ENCODE measurements at places on chromosomes 6 and 20.

DNA sequence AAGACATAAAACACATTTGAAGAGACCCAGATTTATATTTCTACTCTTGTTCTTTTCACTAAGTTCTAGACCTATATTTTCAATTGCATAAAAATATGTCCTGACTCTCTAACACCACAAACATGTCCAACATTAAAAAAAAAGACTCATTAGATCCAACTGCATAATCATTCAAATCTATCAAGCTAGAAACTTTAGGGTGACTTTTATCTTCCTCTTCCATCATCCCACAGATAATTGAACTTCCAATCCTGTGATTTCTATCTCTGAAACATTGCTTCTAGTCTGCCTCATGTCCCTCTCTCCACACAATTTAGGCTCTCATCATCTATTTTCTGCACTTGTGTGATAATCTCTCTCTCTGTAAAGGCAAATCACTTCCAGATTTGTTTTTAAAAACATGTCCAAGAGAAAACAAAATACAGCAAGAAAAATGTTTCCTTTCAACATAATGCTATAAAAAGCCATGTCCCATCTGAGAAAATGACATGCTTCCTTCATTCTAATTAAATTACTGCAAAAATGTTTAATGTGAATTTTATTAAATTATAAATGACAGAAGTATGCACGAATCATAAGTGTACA lies 615.9 kb downstream of the RNF144B start:
- DNase-seq: no peak

GRCh38 chr6:159686703-159687102 lies 6.3 kb downstream of the SOD2 start:
- no peak for DNase-seq

DNA sequence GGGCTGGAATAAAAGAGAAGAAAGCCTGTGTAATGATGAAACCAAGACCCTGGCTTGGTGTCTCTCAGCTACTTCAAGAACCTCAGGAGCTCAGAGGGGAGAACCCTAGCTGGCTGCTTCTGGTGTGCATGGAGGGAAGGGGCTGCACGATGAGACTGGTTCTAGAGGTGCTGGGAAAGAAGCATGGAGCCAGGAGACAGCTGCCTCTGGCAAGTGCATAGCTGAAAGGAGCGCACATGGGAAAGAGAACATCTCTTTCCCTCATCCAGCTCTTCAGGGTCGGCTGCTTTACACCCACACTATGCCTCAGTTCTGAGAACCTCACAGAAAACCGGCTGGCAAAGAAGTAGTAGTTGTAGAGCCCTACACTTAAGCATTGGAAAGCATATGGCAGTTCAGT lies 139.5 kb downstream of the QKI start:
- DNase-seq: no peak

GRCh38 chr6:137699031-137699683 lies 167.9 kb upstream of the TNFAIP3 start:
- no peak for DNase-seq

DNA sequence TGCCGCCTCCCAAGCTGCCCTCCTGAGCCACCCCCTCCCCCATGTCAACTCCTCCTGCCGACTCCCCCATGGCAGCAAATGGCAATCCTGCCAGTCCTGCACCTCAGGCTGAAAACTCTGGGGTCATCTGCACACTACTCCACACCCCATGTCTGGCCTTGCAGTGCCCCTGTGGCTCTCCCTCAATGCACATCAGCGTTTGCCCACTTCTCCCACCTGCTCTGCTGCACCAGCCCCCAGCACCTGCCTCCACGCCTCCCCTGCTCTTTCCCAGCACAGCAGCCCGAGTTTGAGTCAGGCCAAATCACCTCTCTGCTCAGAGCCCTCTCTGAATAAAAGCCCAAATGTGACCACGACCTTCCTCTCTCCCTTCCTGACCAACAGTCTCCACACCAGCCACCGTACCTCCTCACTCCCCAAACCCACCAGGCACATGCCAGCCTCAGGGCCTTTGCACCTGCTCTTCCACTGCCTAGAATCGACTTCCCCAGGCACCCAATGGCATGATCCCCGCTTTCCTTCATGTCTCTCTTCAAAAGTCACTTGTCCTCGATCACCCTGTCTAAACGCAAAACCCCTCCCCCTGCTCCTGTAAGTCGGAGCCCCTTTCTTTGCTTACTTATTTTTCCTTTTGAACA lies 4.3 kb downstream of the PXDC1 start:
- no peak for DNase-seq

GRCh38 chr6:44064089-44064947 lies 62.9 kb downstream of the MRPL14 start:
- DNase-seq: peak; percentile 89

DNA sequence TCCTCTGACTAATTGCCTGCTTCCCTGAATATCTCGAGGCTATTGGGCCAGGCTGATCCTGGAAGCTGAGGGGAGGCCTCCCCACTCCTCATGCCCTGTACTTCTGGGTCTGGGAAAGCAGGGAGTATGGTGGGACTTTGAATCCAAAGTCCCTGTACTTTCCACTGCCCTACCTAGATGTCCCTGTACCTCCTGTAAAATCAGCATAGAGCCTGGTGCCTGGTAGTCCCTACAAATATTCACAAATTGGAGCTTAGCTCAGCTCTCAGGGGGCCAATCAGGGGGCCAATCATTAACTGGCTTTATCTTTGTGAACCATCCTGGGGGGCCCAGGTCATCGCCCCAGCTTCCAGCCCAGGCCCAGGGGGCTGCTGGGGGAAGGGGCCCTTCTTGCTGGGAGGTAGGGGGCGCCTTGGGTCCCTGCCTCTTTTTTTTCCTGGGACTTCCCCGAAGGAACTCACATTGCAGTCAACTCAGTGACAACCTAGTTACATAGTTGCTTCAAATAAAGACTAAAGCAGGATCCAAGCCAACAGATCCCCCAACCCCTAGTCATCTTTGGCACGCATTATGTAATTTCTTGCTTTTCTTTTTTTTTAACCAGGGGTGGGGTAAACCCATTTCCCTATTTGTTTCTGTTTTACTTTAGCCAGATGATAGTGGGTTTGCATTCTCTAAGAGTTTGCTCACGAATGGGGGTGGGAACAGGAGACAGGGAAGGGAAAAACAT lies 6.9 kb upstream of the VEGFA start:
- no peak for DNase-seq

DNA sequence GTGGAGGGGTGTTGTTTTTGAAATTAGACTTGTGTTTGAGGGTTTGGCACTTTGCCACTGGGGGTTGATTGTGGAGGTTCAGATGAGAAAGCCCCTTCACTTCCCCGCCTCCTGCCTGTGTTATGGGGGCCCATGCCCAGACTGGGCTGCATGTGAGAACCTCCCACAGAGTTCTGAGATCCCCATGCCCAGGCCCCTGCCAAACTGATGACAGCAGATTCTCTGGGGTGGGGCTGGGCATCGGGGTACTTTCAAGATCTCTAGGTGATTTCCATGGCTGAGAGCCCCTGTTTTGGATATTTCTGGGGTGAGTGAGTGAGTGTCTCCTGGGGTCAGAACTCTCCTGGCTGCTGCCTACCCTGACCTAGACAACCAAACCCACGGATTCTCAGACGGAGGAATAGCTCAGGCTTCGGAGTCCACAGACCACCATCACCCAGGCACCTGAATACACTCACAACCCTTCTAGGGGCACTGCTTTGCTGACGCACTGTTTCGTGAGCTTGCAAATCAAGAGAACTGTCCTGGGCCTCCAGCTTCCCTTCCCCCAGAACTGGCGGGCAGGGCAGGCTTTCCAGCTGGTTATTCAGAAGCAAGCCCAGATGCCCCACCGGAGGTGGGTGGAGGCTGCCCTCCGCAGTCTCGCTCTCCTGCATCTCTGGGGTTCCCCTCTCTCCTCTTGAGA lies 6.3 kb downstream of the BCAS1 start:
- no peak for DNase-seq

DNA sequence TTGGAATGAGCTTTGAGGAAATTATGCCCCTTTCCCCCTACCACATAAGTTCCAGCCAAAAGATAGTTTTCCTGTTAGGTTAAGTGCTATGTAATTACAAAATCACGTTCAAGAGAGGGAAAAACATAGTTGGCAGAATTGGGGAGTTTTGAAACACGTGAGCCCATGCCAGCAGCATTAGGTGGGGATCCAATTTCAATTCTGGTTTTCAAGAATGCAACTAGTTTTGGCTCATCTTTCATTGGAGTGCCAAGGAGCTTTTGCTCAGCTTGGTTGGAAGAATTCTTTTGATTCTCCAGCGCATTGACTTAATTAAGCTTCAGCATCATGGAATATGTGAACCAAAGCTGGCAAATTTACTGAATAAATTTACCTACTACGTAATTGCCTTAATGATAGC lies 95.9 kb downstream of the SAMD5 start:
- no peak for DNase-seq

GRCh38 chr6:25064006-25064405 lies 128.2 kb upstream of the RIPOR2 start:
- DNase-seq: no peak

- DNase-seq: no peak
These were observed 128.9 kb downstream of the CLIC5 start for GRCh38 chr6:45886776-45887175.

- no peak for DNase-seq
These were observed 514 bp downstream of the STMND1 start for GRCh38 chr6:17102258-17102870.

DNA sequence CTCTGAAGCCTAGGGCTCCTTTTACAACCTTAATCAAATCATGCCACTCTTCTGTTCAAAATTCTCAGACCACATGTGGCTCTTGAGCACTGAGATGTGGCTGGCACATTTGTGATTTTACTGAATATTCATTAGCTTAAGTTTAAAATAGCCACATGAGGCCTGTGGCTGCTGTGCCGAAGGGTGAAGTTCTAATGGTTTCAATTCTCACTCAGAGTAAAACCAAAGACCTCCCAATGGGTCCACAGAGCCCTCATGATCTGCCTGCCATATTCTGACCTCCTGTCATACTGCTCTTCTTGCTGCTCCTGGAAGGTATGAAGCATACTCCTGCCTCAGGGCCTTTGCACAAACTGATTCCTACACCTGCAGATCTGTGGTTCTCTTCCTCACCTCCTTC lies 7.8 kb upstream of the CST3 start:
- no peak for DNase-seq

DNA sequence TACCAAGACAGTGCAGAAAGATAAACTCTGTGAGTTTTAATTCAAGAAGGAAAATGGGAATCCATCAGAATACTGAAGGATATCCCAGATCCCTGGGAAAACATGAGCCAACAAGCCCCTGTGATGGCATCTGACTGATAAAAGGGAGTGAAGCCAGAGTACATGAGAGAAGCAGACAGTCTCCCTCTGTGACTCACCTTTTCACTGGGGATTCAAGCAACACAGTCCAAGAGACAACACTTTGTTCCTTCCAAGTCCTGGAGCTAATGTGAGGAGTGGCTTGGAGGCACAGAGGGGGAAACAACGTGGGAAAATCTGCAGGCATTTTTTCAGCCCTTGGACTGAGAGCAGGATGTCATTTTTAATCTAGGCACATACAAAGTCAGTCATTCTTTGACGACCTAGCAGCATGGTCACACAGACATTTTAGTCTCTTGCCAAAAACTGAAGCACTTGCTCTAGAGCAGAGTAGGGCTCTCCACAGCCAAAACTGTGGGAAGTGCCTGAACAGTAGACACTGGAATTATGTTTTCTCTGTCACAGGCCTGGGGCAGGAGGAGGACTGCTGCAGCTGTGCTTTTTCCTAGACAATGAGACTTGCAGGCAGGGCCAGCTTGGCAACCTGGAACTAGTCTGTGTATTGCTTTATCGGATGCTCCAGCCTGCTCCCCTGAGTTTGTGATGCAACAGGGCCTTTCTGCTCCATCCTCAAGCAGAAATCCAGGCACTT lies 465.0 kb upstream of the GJE1 start:
- DNase-seq: no peak

- no peak for DNase-seq
These were observed 13.5 kb upstream of the HLA-DQA1 start for GRCh38 chr6:32623693-32624092.

DNA sequence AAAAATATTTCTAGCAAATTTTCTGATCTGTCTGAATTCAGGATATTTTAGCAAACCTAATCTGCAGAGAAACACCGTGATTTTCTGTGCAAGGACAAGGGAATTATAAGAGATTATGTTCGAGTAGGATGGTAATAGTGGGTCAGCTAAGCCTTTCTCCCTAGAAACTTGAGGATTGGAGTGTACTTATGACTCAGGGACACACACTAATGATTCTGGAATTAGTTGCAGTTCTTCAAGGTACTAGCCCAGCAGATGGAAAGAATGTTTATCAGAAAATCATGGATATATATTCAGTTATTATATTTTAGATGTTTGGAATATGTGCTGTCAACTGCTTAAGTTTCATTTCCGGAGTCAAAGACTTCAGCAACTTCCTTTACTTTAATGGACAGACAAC lies 177.1 kb upstream of the MAP3K7 start:
- no peak for DNase-seq

GRCh38 chr6:139649732-139650131 lies 275.3 kb upstream of the CITED2 start:
- DNase-seq: no peak

DNA sequence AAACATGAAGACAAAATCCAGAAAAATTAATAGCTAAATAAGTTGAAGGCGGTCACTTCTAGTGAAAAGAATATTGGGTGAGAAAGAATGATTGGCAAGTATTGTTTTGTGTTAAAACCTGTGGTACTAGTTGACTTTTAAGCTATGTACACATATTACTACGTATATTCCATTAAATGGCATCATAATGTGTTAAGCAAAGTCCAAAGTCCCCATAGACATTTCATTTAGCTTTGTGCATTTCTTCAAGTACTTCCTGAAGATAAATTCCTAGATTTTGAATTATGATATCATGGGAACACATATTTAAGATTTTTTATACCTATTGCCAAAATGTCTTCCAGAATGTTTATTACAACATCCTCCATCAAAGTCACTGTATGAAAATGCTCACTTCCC lies 272.7 kb upstream of the IRAK1BP1 start:
- no peak for DNase-seq

DNA sequence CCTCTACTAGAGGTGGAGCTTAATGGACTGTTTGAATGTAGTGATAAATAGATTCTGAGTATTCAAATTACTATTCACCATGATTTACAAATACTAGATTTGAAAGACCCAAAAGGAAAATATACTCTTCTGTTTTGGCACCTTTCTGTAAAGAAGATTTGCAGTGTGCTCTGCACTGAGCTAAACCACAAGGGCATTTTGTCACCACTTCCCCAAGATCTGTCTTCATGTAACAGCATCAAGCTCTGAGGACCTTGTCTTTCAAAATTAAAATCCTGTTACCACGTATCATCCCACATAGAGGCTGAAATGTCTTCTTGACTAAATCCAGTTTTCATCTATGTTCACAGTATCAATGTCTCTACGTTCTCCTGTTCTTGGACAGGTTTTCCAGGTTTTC lies 3.3 kb upstream of the PGK2 start:
- DNase-seq: no peak

DNA sequence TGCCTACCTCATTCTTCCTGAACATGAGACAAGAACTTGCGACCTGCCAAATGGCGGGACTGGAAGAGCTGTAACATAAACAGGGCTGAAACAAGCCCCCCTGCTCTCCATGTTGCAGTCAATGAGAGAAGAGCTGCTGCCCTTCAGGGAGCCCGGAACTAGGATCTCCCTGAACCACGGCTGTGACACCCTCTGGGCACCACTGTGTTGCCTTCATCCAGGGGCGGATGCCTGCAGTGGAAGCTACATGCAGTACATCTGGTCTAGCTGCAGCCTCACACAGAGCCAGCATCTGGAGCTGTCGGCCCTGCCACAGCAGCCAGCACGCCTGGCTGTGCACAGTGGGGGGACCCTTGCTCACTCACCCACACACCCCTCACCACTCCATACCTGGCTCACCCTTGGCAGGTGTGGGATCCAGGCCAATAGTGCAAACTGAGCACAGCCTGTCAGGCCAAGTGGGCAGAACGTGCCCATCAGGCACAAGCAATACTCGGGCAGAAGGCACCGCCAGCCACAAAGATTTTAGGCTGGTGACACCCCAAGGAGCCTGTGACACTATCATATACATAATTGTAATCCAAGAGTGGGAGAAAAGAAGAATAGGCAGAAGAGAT lies 451.3 kb downstream of the HTR1B start:
- DNase-seq: no peak

All from ascending aorta (tissue), 2 donors.